ENCODE measurements at places on chromosomes 3 and 15.

DNA sequence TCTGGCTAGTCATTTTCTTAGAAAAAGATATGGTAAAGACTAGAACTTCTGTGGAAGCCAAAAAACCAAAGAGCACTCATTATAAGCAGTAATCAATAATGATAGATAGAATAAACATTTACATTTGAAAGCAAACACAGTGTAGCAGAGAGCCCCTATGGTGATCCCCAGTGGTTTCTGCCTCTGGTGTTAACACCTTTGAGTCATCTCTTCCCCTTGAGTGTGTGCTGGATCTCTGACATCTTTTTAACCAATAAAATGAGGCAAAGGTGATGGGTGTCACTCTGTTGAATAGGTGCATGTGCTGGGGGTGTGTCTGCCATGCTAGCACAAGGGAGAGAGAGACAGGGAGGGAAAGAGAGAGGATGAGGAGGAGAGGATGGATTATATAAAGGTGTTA, 121.6 kb downstream of the TFG start:
- no peak for DNase-seq

- peak; percentile 24 for DNase-seq
Observed at GRCh38 chr3:11195721-11196332, 41.5 kb downstream of the HRH1 start.

- no peak for DNase-seq
Observed at GRCh38 chr15:32642667-32643435, 1.3 kb downstream of the SCG5 start.

GRCh38 chr3:45573591-45573990, 21.0 kb upstream of the LIMD1 start:
- DNase-seq = no peak
